BJ (cell line): ENCODE measurements at places on chromosomes 2 and 18. TPM values are rescaled to one million over a fixed set of nuclear protein-coding genes. Genes with fewer than 3 reads are reported as not detected.
A peak's percentile ranks its signal among the peaks of the same experiment; 100 is the strongest.

GRCh38 chr2:3864943-3865865 lies 161.8 kb downstream of the DCDC2C start:
- DNase-seq: no peak

DNA sequence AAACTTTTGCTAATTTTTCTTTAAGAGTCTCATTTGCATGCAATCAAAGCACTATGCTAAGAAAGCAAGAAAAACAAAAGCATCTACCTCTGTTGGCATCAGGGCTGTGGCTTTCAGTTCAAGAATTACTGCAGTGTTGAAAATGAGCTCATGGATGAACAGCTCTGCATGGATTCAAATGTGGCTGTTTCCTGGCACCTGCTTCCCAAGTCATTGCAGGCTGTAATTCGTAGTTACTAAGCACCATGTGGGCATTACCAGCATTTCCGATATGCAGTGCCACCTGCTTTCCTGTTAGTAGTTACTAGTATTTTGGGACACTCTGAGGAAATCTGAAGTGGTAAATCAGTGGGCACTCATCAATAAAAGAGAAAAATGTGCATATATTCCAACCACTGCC lies 37.8 kb upstream of the FAM110C start:
- DNase-seq: no peak

- no peak for DNase-seq
Measured at GRCh38 chr18:11981543-11982366, 448 bp downstream of the IMPA2 start.

GRCh38 chr2:237600205-237600846 lies 9.8 kb upstream of the RAB17 start:
- DNase-seq: peak; percentile 37

GRCh38 chr2:181395851-181396250 lies 61.3 kb upstream of the ITGA4 start:
- DNase-seq: no peak

MAP4K3 gene
- polyA plus RNA-seq: 24.7 and 45.5 TPM in 2 replicates

CHRNG gene
- not detected in 2 replicates for polyA plus RNA-seq

USP14 gene
- polyA plus RNA-seq: 11.2 and 28.5 TPM in 2 replicates

HJURP gene
- 30.5 and 46.2 TPM in 2 replicates for polyA plus RNA-seq

C2orf72 gene
- polyA plus RNA-seq: 0.11 and 0.17 TPM in 2 replicates

SLC8A1 gene
- polyA plus RNA-seq: 18.5 and 34.5 TPM in 2 replicates

NEUROD1 gene
- not detected in 2 replicates for polyA plus RNA-seq

ANKRD62 gene
- not detected in 2 replicates for polyA plus RNA-seq
